HuH-7 (cell line): ENCODE measurements at places on chromosomes 2 and 18.

GRCh38 chr2:200203381-200203827 is 103.1 kb upstream of the SPATS2L start:
- DNase-seq: no peak

GRCh38 chr2:27000228-27000627 is 29.8 kb downstream of the MAPRE3 start:
- DNase-seq: no peak

DNA sequence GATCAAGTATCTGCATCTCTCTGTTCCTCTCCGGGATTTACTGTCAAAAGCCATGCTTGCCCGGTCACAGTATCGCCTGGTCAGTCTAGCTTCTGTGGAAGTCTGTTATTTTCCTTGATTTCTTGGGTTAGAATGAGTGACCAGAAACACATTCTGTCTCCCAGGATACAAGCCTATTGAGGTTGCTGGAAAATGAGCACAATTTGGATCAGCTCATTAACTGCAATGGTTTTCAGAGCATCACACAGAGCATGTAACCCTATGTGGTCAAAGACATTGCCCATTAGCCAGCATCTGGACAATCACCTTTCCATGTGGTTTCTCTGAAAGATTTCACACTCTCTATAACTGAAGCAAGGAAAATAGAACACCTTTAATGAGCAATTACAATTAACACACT is 124.2 kb upstream of the FAM98A start:
- DNase-seq: no peak

- no peak for DNase-seq
Measured at GRCh38 chr18:78814766-78815165, 164.9 kb upstream of the SALL3 start.

DNA sequence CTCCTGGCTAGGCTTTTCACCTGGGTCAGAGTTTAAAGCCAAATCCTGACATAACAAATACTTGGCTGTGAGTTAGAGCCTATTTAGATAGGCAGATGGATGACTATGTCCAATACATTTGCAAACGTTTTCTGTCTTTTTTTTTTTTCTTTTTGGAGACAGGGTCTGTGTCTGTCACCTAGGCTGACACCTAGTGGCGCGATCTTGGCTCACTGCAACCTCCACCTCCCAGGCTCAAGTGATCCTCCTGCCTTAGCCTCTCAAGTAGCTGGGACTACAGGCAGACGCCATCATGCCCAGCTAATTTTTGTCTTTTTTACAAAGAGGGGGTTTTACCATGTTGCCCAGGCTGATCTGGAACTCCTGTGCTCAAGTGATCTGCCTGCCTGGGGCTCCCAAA is 124.8 kb downstream of the DYM start:
- no peak for DNase-seq

DNA sequence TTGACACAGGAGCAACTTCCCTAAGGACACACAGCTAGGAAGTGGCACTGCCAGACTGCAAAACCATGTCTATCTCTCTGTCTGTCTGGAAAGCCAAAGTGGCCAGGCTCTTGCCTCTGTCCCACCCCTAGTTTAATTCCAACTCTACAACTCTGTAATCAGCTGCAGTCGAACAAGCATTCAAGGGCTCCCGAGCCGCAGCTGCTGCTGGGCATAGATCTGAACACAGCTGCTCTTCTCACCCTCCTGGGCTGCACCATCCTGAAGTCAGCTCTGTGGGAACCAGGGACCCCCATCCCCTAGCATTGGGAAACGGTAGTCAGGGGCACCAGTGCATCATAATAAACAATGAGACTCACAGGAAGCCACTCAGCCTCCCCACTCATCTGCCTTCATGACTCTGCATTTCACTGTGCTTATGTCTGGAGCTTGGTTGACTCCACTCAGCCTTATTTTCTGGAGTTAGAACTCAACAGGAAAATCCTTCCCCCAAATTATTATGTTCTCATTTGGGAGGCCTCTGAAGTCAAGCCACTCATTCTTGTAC is 44.4 kb upstream of the TMEM163 start:
- DNase-seq: no peak

DNA sequence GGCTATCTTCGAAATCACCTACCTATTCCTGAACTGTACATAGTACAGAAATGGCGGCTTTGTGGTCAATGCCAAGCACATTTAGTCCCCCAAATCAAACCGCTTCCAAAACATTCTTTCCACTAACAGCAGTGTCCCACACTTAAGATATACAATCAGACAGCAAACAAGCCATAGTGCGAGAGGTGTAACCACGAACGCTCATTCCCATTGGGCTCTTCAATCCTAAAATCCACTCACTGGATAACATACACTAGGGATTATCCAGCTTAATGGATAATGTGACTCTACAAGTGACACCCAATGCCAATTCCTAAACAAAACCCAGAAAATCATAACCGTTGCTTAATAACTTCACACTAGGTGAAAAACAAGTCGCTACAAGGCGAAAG is 2.0 kb downstream of the XPO1 start:
- DNase-seq: no peak

GRCh38 chr2:161245261-161245553 is 63.0 kb upstream of the PSMD14 start:
- no peak for DNase-seq

GRCh38 chr18:74149878-74150277 is 1.6 kb downstream of the TIMM21 start:
- no peak for DNase-seq

GRCh38 chr2:197879812-197880408 is 75.5 kb downstream of the PLCL1 start:
- no peak for DNase-seq

GRCh38 chr18:57762686-57763085 is 40.4 kb downstream of the ATP8B1 start:
- no peak for DNase-seq

DNA sequence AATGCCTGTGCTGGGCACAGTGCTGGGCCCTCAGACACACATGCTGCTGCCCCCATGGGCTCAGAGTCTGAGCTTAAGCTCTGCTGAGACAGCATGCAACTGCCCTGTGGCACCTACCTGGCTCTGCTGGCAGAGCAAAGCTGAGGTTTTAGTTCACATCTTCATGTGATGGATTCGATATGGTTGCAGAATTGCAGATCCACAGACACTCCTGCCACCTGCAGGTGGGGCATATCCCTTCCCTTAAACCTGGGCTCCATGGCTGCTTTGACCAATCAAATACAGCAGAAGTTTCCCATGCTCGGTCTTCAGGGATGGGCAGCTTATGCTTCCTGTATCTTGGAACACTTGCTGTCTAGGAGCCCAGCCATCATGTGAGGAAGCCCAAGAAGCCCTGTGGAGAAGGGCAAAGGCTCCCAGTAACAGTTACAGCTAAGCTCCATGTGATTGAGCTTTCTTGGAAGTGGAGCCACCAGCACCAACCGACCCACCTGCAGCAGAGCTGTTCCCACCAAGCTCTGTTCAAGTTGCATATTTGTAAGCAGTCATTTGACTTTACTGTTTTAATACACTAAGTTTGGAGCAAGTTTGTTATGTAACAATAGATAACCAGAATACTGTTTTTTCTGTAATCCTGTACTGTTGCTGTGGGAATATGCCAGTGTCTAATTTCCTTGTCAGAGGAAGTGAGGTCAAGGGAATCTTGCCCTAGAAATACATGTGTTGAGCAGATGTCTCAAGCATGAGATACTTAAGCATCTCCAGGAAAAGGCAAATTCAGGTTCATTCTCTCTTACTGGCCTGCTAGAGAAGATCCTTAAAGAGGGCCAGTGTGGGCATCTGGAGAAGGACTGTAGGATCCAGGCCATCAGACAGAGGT is 79.3 kb downstream of the SH3RF3 start:
- DNase-seq: no peak
